ENCODE measurements at places on chromosomes 7 and 10.

DNA sequence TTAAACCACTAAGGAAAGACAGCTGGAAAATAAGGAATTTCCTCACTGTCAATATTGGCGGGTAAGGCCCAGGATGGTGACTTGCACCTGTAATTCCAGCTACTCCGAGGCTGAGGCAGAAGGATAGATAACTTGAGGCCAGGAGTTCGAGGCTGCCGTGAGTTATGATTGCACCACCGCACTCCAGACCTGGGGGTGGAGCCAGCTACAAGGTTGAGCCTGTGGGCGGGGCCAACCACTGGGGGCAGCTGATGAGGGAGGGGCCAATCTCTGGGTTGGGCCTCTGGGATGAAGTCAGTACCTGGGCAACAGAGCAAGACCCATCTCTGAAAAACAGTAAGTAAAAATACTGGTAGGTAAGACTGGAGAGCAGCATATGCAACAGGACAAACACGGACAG lies 80.1 kb upstream of the ADO start:
- H3K4me1 ChIP-seq = no peaks in the 10 kb centered on the region
- no peak for DNase-seq
- H3K27me3 ChIP-seq = no peaks in the 10 kb centered on the region
- no peak overlapping the region for H3K4me3 ChIP-seq
- no peaks in the 10 kb centered on the region for H3K36me3 ChIP-seq

- no peak overlapping the region for H3K27ac ChIP-seq
- H3K27me3 ChIP-seq = no peaks in the 10 kb centered on the region
- H3K4me1 ChIP-seq = no peaks in the 10 kb centered on the region
- H3K36me3 ChIP-seq = no peaks in the 10 kb centered on the region
- DNase-seq = no peak
Observed at GRCh38 chr7:51253157-51253556, 63.5 kb downstream of the COBL start.

DNA sequence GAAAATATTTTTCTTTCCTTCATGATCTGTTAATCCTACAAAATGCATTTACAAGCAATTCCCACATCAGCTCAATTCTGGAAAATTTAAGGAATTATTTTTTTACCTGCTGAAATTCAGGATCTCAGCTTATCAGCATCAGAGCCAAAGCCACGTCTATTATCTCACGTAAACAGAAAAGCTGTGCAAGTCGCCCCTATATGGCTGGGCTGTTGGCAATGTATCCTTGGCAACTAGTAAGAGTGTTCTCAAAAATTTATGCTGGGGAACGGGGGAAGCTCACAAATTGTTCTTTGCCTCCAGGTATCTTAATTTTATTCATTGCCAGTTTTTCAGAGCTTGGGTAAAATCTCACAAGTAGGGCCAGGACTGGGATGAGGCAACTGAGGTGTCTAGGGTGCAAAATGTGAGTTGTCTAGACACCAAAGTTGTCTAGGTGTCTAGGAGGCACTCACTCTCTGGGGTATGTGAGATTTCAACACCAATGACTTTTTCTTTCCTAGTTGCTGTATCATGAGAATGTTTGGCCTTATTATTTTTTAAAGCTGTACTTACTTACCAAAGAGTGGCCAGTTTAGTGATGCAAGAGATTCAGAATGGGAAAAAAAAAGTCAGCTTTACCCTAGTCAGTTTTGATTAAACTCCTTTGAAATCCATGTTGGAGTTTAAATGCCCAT lies 5.1 kb downstream of the GSTO2 start:
- peaks cover 10% of the 10 kb centered on the region for H3K4me1 ChIP-seq
- no peak overlapping the region for H3K4me3 ChIP-seq
- no peak for DNase-seq
- no peaks in the 10 kb centered on the region for H3K36me3 ChIP-seq
- H3K27ac ChIP-seq = no peak overlapping the region

- H3K36me3 ChIP-seq = no peaks in the 10 kb centered on the region
- H3K27ac ChIP-seq = no peak overlapping the region
- H3K4me1 ChIP-seq = no peaks in the 10 kb centered on the region
- H3K27me3 ChIP-seq = no peaks in the 10 kb centered on the region
- DNase-seq = no peak
Observed at GRCh38 chr7:146982482-146982881, 865.9 kb downstream of the CNTNAP2 start.

DNA sequence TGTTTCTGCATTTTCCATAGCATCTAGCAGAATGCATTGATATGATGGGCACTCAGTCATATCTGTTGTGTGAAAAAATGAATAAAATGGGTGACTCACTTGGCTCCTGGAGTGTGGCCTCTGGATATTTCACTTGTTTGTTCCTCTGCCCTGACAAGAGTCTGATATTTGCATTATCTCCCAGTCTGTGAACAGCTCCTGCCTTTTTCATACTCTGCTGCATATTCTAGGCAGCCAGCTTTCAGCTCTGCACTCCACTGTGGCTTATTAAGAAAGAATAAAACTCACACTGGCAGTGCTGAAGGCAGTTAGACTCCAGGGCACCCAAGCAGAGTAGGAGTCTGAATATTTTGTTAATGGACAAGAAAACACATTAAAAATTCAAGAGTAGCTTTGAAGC lies 623.9 kb downstream of the SORCS1 start:
- no peaks in the 10 kb centered on the region for H3K4me1 ChIP-seq
- H3K4me3 ChIP-seq = no peak overlapping the region
- no peak overlapping the region for H3K27ac ChIP-seq
- no peak for DNase-seq
- no peaks in the 10 kb centered on the region for H3K27me3 ChIP-seq
- no peaks in the 10 kb centered on the region for H3K36me3 ChIP-seq

DNA sequence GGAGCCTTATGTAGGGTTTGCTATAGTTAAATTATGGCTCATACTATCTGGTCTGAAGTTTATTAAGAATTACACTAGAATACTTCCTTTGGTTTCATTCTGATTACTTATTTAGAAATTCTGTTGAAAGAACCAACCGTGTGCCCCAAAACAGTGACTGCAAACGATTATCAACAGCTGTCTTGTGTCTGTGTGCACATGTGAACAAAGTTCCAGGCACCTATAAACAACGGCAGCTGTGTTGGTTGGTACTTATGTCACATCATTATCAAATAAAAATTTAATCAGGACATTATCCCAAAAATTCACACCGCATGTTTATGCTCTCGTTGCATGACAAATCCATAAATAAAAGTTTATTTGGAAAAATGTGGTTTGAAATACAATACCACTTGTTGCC lies 80.6 kb downstream of the USP6NL start:
- no peak for DNase-seq
- H3K27ac ChIP-seq = no peak overlapping the region
- peaks cover 21% of the 10 kb centered on the region for H3K4me1 ChIP-seq

GRCh38 chr7:23712368-23713284 lies 2.6 kb downstream of the STK31 start:
- no peaks in the 10 kb centered on the region for H3K4me1 ChIP-seq
- H3K27me3 ChIP-seq = no peaks in the 10 kb centered on the region
- H3K27ac ChIP-seq = no peak overlapping the region
- H3K36me3 ChIP-seq = no peaks in the 10 kb centered on the region

GRCh38 chr10:133013463-133013862 lies 71.1 kb upstream of the CFAP46 start:
- no peaks in the 10 kb centered on the region for H3K27me3 ChIP-seq
- H3K27ac ChIP-seq = no peak overlapping the region
- no peak overlapping the region for H3K4me3 ChIP-seq
- H3K36me3 ChIP-seq = no peaks in the 10 kb centered on the region
- no peak for DNase-seq

DNA sequence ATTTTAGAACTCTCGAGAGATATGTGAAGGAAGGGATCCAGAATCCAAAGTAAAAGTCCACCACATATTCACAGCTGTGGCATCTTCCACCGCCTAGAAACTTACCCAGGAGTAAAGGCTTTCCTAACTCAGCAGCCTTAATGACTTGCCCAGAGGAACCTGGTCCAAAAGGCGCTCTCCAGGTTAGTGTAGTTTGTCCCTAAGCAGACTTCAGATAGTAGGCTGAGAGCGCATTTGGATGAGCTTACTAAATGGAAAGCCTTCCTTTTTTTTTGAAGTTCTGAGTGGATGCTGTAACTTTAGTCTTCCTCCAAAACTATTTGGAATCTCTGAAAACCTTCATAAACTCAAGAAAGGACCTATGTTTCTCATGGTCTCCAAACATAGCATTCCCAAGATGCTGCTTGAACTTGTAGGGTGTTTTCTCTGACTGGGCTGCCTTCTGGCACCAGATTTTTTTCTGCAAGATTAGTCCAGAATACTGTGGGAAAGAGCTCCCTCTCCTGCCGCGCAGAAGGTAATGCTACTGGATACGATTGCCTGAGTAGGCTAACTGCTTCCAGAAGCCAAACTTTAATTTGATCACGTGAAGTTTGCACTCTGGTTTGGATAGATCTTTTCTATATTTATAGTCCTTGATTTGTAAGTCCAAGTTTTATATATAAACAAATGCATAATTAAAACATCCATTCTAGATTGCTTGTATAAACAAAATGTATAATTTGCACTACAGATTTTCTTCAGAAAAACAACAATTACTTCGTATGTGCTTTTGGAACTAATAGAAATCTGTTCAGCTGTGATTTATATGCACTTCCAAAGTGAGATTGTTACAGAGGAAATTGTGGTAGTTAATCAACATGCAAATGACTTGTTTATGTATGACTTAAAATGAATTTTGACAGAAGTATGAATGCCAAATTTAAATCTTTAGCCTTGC lies 19.6 kb upstream of the GPR37 start:
- H3K27me3 ChIP-seq = no peaks in the 10 kb centered on the region
- H3K27ac ChIP-seq = no peak overlapping the region
- no peaks in the 10 kb centered on the region for H3K36me3 ChIP-seq
- H3K4me1 ChIP-seq = no peaks in the 10 kb centered on the region

- H3K4me1 ChIP-seq = no peaks in the 10 kb centered on the region
- H3K27ac ChIP-seq = no peak overlapping the region
- no peak for DNase-seq
- no peaks in the 10 kb centered on the region for H3K36me3 ChIP-seq
Observed at GRCh38 chr10:17857040-17857439, 47.9 kb downstream of the MRC1 start.

DNA sequence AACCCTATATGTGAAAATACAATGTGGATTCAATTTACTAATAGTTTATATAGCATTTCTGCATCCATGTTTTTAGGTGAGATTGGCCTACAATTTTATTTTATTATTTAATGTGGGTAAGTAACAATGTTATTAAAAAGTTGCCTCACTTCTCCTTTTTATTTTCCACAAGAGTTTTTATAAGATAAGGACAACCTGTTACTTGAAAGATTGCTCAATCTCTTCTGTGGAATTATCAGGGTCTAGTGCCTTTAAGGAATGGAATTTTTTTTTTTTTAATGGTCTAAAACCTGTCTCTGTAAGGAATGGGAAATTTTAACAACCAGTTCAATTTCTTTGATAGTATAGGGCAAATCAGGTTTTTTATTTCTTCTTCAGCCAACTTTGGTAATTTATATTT lies 53.9 kb upstream of the RAB18 start:
- no peaks in the 10 kb centered on the region for H3K36me3 ChIP-seq
- H3K4me1 ChIP-seq = no peaks in the 10 kb centered on the region
- H3K4me3 ChIP-seq = no peak overlapping the region
- H3K27me3 ChIP-seq = no peaks in the 10 kb centered on the region

DNA sequence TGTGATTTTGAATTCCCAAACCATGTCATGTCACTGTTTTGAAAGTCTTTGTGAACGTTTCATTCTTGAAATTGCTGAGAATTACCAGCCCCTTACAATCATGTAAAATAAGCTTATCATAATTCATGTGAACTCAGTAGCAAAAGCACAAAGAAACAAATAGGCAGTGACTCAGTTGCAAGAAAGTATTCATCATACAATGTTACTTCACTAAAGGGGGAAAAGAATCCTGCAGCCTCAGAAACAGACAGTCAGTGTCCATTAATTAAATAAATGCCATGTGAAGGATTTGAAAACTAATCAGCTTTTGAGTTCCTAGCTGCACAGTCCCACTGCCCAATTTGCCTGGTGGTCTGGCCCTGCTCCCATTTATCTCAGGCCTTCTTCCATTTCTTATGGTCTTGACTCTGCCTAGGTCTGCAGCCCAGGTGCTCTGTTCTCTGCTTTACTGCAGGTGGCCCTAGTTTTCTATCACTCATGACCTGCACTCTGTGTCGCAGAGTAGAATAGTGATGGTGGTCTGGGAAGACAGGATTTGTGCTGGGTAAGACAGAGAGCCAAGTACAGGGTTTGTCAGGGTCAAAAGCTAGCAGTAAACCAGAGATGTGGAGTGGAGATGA lies 99.7 kb downstream of the PLCE1 start:
- H3K36me3 ChIP-seq = no peaks in the 10 kb centered on the region
- H3K27ac ChIP-seq = no peak overlapping the region
- H3K4me3 ChIP-seq = no peak overlapping the region
- DNase-seq = no peak
- H3K27me3 ChIP-seq = no peaks in the 10 kb centered on the region
- H3K4me1 ChIP-seq = peaks cover 21% of the 10 kb centered on the region

- H3K27me3 ChIP-seq = no peaks in the 10 kb centered on the region
- H3K4me1 ChIP-seq = peaks cover 24% of the 10 kb centered on the region
- H3K4me3 ChIP-seq = no peak overlapping the region
- DNase-seq = no peak
- no peak overlapping the region for H3K27ac ChIP-seq
- H3K36me3 ChIP-seq = no peaks in the 10 kb centered on the region
Observed at GRCh38 chr10:13894412-13895093, 307.8 kb downstream of the PRPF18 start.

GRCh38 chr10:75651417-75651816 lies 220.0 kb downstream of the LRMDA start:
- no peaks in the 10 kb centered on the region for H3K36me3 ChIP-seq
- no peak overlapping the region for H3K27ac ChIP-seq
- DNase-seq = no peak
- no peak overlapping the region for H3K4me3 ChIP-seq
- no peaks in the 10 kb centered on the region for H3K27me3 ChIP-seq

GRCh38 chr10:93066544-93066913 lies 5.9 kb downstream of the CYP26C1 start:
- DNase-seq = no peak
- no peak overlapping the region for H3K4me3 ChIP-seq
- H3K27me3 ChIP-seq = peaks cover 5% of the 10 kb centered on the region
- H3K4me1 ChIP-seq = peaks cover 32% of the 10 kb centered on the region
- H3K36me3 ChIP-seq = no peaks in the 10 kb centered on the region

GRCh38 chr7:40437498-40437897 lies 302.7 kb downstream of the SUGCT start:
- H3K27me3 ChIP-seq = no peaks in the 10 kb centered on the region
- no peaks in the 10 kb centered on the region for H3K36me3 ChIP-seq
- H3K4me1 ChIP-seq = no peaks in the 10 kb centered on the region
- no peak overlapping the region for H3K27ac ChIP-seq
- no peak overlapping the region for H3K4me3 ChIP-seq

- peaks cover 14% of the 10 kb centered on the region for H3K4me1 ChIP-seq
- peaks cover 7% of the 10 kb centered on the region for H3K27me3 ChIP-seq
- H3K36me3 ChIP-seq = no peaks in the 10 kb centered on the region
- no peak within 1 kb of the TSS for H3K27ac ChIP-seq
- H3K4me3 ChIP-seq = no peak within 1 kb of the TSS
Observed at GRCh38 chr10:22345301-22346095, at the start of gene SPAG6. SPAG6 (plus strand) TSS chr10:22345496; CDS start chr10:22345612, 116 bp downstream.

DNA sequence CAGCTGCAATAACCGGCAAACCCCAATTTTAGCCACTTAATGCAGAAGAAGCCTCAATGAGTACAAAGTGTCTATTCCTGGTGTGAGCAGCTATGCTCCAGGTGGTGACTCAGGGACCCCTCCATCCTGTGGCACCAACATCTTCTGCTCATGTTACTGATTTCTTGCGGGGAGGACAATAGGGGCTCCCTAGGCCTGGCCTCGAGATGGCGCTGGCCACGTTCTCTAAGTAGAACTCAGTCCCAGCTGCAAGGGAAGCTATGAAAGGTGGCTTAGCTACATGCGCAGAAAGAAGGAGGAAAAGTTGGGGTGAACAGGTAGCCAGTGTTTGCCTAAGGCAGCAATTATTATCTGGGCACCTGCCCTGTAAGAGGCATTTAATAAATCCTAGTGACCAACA lies 6.6 kb downstream of the GJD4 start:
- DNase-seq = no peak
- H3K27me3 ChIP-seq = no peaks in the 10 kb centered on the region
- H3K36me3 ChIP-seq = no peaks in the 10 kb centered on the region
- H3K4me3 ChIP-seq = no peak overlapping the region
